ENCODE measurements at places on chromosomes 16 and 17.

DNA sequence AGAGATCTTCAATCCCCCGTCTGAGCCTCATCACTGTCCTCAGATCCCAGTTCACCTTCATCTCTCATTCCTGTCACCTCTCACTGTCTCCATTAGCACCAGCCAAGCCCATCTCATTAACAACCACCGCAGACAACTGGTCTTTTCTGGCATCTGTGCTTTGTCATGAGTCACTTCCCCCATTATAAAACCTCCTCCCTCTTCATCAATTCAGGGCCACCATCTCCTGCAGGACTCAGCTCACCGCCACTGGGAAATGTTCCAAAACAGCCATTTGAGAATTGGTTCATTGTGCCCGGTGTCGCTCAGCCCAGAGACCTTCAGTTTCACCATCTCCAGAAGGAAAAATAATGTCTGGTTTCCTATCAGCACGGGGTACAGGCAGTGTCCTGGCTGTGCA, 56.9 kb upstream of the TEKT3 start:
- peak; percentile 79 for DNase-seq

- no peak for DNase-seq
Measured at GRCh38 chr16:50038756-50039529, 13.9 kb downstream of the CNEP1R1 start.

DNA sequence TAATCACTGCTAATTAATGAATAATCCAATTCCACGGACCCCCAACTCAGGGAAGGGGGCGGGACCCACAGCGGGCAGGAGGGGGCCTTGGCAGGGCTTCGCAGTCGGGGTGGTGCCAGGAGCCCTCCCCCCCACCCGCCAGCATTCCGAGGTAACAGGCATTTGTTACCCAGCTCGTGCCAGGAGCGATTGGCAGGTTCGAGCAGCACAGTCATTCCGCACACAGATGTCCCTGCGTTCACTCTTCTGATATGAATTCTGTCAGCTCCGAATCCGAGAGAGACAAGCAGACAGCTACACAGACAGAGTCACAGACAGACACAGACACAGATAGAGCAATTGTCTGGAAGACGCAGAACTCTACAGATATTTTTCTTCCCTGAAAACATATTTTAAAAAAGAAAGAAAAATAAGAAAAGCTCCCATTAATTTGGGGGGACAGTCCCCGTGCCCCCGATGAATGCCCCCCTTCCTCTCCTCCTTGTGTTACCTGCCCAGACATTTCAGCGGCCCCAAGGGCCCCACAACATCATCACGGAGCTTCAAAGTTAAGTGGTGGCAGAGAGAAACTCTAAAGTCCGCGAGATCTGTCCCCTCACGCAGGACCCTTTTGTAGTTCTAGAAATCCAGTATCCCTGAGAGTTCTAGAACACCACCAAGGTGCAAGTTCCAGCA, 10.2 kb downstream of the NEUROD2 start:
- DNase-seq: no peak

DNA sequence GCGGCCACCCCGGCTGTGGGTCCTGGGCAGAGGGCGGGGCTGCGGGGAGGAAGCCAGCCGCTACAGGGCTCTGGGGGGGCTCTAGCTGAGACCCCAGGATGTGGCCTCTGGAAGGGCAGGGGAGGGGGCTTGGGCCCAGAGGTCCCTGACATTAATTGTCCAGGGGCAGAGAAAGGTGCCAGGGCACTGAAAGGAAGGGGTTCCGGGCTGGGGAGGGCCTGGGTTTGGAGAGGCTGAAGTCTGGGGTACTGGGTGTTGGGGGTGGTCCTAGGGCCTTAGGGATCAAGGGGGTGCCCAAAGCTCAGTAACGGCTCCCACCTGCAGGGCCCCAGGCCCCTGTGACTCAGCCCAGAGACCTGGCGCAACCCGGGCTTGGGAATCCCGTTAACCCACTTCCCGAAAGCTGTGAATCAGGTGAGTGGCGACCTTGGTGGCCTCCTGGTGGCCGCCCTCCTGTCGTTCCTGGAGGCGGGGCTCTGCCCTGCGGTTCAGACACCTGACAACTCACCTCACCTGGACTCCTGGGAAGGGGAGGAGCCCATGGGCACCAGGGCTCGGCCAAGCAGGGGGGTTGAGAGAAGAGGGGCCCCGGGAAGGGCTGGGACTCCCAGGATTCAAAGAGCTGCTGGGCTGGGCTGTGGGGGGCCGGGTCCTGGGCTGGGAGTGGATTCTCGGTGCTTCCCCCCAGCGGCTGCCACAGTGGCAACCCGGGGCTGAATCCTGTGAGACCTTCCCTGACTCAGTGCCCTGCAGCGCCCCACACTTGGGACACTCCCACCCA, 465 bp upstream of the PRSS22 start:
- no peak for DNase-seq

GRCh38 chr16:87431926-87432325, 39.8 kb downstream of the MAP1LC3B start:
- DNase-seq: peak; percentile 87

DNA sequence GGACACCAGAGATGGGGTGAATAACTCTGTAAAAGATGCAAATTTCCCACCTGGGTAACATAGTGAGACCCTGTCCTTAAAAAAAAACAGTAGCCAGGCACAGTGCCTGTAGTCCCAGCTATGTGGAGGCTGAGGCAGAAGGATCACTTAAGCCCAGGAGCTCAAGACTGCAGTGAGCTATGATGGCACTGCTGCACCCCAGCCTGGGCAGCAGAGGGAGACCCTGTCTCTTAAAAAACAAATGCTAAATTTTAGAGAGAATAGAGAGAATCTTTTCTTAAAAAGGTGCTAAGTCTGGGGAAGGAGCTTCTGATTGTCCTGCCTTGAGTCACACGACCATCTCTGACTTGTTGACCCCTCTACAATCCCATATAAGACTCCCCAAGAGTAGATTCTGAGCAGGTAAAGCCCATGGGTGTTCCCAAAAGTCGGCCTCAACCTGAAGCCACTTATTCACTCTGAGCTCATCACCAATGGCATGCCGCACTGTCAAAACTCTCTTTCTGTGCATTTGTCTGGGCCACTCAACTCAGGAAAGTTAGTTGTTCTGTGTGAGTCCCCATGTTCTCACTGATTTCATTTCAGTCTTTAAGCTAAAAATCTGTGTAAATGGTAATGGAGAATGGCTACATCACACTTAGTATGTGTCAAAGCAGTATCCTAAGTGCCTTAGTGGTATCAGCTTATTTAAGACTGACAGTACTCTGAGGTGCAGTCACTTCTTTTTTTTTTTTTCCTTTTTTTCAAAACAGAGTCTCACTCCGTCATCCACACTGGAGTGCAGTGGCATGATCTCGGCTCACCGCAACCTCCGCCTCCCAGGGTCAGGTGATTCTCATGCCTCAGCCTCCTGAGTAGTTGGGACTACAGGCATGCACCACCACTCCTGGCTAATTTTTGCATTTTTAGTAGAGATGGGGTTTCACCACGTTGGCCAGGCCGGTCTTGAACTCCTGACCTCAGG, 41.6 kb downstream of the PRKCB start:
- DNase-seq: no peak

DNA sequence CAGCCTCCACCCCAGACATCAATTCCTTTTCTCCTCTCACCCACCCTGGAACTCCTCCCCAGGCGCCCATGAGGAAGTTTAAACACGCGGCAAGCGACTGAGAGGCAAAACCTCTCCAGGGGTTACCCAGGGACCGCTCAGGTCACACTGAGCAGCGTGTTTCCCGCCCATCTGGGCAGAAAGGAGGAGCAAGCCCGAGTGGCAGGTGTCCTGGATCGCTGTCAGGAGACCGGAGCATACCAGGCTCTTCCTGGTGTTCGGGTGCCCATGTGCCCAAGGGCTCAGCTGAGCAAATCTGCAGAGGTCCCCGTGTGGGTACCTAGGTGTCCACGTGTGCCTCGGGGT, 491 bp downstream of the SLC25A19 start:
- no peak for DNase-seq

DNA sequence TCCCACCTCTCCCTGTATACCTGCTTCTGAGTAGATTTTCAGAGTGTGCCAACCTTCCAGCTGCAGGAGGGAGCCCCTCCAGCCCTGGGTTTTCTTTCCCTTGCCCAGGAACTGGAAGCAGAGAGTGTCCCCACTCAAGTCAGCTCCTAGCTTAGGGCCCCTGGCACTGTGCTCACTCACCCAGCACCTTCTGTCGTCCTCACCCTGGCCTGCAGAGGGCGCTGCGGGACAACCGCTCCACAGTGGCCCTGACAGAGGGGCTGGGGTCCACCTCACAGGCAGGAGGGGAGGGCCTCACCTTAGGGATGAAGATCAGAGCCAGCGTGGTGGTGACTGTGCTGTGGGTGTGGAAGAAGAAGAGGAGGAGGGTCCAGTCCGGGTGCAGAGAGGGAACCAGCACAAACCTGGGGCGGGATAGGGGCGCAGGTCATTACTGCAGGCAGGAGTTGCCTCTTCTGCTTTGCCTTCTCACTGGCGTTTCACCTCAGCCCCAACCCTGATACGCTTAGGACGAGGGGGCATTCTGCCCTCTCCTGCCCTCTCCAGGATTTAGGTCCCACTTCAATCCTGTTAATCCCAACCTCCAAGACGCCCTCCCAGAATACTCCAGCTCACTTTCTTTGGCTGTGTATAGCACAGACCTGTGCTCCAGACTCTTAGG, 10.0 kb downstream of the GPR179 start:
- no peak for DNase-seq

DNA sequence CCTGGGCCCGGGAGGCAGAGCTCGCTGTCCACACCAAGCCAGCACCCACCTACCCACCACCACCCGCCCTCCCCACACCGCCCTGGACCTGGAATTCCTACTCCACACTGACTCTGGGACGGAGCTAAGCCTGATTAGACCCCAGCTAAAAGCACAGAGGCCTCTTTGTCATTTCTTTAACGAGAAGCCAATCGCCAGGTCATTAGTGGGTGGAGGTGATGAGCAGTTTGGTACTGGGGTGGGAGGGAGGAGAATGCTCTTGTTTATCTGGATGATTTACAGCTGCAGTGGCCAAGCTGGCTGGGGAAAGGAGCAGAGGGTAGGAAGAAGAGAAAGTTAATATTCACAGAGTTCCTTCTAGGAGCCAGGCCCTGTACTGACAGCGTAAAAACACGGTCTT, 6.0 kb upstream of the BHLHA9 start:
- DNase-seq: no peak

- DNase-seq: no peak
Measured at GRCh38 chr16:55328611-55329569, 4.9 kb downstream of the IRX6 start.

GRCh38 chr17:58334256-58334655, 5.7 kb upstream of the TSPOAP1 start:
- DNase-seq: no peak
